ENCODE measurements at places on chromosomes 7 and 10. TPM values are rescaled to one million over a fixed set of nuclear protein-coding genes. Genes with fewer than 3 reads are reported as not detected.
A peak's percentile ranks its signal among the peaks of the same experiment; 100 is the strongest.

GRCh38 chr10:70903262-70903921 is 15.0 kb upstream of the PCBD1 start:
- no peaks in the 10 kb centered on the region for H3K4me1 ChIP-seq
- H3K27me3 ChIP-seq, result no peaks in the 10 kb centered on the region
- no peaks in the 10 kb centered on the region for H3K36me3 ChIP-seq
- DNase-seq, result peak; percentile 59
- H3K4me3 ChIP-seq, result no peak overlapping the region

- no peaks in the 10 kb centered on the region for H3K4me1 ChIP-seq
- H3K27me3 ChIP-seq, result no peaks in the 10 kb centered on the region
- no peak for DNase-seq
- H3K36me3 ChIP-seq, result no peaks in the 10 kb centered on the region
Observed at GRCh38 chr10:28833313-28833712, 156.0 kb downstream of the BAMBI start.

GRCh38 chr10:2963889-2964631 is 103.3 kb upstream of the PFKP start:
- no peaks in the 10 kb centered on the region for H3K4me1 ChIP-seq
- no peaks in the 10 kb centered on the region for H3K27me3 ChIP-seq
- H3K36me3 ChIP-seq, result no peaks in the 10 kb centered on the region
- DNase-seq, result no peak
- no peak overlapping the region for H3K4me3 ChIP-seq

GRCh38 chr7:155287284-155287935 is 10.3 kb upstream of the INSIG1 start:
- H3K27me3 ChIP-seq, result no peaks in the 10 kb centered on the region
- H3K27ac ChIP-seq, result no peak overlapping the region
- DNase-seq, result no peak
- no peak overlapping the region for H3K4me3 ChIP-seq

- H3K27me3 ChIP-seq, result no peaks in the 10 kb centered on the region
- H3K4me3 ChIP-seq, result no peak overlapping the region
- DNase-seq, result peak; percentile 43
- H3K4me1 ChIP-seq, result no peaks in the 10 kb centered on the region
- H3K36me3 ChIP-seq, result no peaks in the 10 kb centered on the region
Observed at GRCh38 chr10:77333610-77334340, 303.8 kb downstream of the KCNMA1 start.

GRCh38 chr7:143492043-143492471 is 14.4 kb downstream of the TAS2R41 start:
- no peak overlapping the region for H3K27ac ChIP-seq
- H3K36me3 ChIP-seq, result no peaks in the 10 kb centered on the region
- no peaks in the 10 kb centered on the region for H3K4me1 ChIP-seq
- no peak overlapping the region for H3K4me3 ChIP-seq

DNA sequence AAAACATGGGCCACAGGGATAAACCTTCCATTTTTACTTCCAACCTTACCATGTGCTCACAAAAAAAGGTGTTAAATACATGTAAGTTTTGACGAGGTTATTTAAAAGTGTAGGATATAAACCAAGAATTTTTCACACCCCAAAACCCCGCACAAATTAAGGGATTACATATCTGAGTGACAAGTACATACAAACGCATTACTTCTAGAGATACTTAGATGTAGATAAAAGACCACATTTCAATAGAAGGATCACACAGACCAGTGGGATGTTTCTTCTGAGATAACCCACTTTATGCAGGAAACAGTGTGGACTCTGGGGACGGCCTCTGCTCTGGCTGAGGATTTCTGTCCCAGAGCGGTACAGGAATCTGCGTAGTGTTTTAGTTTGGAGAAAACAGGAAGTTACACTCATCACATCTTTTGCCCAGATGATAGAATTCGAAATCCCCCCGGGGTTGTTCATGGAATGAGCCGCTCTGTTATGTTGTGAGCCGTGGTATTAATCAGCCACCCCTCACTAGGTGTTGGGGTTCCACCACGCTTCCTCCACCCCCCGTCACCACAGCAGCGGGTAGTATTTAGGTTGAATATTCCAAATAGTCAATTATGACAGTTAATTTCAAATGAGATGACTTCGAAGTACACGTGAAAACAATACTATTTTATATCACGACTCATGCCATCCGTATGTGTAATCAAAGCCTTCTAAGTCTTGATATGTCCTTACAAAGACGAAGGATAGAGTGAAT is 1.3 kb upstream of the CUL1 start:
- H3K27me3 ChIP-seq, result no peaks in the 10 kb centered on the region
- DNase-seq, result peak; percentile 25
- no peaks in the 10 kb centered on the region for H3K36me3 ChIP-seq
- peaks cover 15% of the 10 kb centered on the region for H3K4me1 ChIP-seq
- peak overlapping the region; percentile 95 for H3K4me3 ChIP-seq

- no peak overlapping the region for H3K27ac ChIP-seq
- no peaks in the 10 kb centered on the region for H3K36me3 ChIP-seq
- H3K27me3 ChIP-seq, result no peaks in the 10 kb centered on the region
- H3K4me1 ChIP-seq, result no peaks in the 10 kb centered on the region
Observed at GRCh38 chr10:58115218-58116050, 152.3 kb downstream of the IPMK start.

GRCh38 chr7:149664176-149664575 is 109.2 kb downstream of the ZNF467 start:
- H3K27me3 ChIP-seq, result no peaks in the 10 kb centered on the region
- no peak overlapping the region for H3K4me3 ChIP-seq
- no peaks in the 10 kb centered on the region for H3K4me1 ChIP-seq
- H3K36me3 ChIP-seq, result no peaks in the 10 kb centered on the region
- H3K27ac ChIP-seq, result no peak overlapping the region
- DNase-seq, result no peak

DNA sequence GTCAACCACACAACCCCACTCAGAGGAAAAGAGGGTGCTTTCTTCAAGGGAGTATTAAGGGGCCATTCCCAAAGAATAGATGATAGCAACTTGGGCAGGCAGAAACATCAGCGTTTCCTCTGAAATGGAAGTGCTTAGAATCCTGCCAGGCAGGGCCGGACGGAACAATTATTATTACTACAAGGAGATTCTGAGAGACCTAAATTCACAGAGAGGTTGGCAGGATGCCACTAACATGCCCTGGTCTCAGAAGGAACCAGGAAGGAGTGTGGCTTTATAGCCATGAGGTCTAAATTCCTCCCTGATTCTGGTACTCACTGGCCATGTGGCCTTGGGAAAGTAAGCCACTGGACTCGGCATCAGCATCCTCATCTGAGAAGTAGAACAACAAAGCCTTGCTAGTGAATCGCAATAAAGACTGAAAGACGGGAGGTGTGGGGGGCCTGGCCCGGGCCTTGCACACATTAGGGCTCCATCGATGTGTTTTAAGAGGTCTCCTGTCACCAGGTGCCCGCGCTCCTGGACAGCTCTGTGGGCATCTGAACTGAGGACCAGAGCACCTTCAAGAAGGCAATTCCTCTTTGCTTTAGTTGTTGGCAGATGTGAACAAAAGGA is 131.5 kb downstream of the OAT start:
- no peaks in the 10 kb centered on the region for H3K27me3 ChIP-seq
- no peak overlapping the region for H3K27ac ChIP-seq
- H3K36me3 ChIP-seq, result no peaks in the 10 kb centered on the region
- no peak overlapping the region for H3K4me3 ChIP-seq
- no peaks in the 10 kb centered on the region for H3K4me1 ChIP-seq

DNA sequence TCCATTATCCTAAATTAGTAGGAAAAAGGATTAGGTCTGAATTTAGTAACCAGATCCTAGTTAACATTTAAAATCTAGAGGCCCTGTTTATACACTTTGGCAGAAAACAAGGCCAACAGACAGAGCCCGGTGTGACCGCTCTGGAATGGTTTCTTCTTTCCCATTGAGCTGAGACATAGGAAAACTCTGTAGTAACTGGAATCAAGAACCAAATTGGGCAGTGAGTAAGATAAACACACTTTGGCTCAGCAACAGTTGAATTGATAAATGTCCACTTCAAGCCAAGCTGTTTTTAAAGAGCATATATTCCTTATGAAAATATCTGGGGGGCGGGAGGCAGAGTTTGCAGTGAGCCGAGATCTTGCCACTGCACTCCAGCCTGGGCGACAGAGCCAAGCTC is 343.7 kb upstream of the SEMA3A start:
- H3K27me3 ChIP-seq, result no peaks in the 10 kb centered on the region
- H3K4me1 ChIP-seq, result no peaks in the 10 kb centered on the region
- no peak overlapping the region for H3K4me3 ChIP-seq
- no peaks in the 10 kb centered on the region for H3K36me3 ChIP-seq

DNA sequence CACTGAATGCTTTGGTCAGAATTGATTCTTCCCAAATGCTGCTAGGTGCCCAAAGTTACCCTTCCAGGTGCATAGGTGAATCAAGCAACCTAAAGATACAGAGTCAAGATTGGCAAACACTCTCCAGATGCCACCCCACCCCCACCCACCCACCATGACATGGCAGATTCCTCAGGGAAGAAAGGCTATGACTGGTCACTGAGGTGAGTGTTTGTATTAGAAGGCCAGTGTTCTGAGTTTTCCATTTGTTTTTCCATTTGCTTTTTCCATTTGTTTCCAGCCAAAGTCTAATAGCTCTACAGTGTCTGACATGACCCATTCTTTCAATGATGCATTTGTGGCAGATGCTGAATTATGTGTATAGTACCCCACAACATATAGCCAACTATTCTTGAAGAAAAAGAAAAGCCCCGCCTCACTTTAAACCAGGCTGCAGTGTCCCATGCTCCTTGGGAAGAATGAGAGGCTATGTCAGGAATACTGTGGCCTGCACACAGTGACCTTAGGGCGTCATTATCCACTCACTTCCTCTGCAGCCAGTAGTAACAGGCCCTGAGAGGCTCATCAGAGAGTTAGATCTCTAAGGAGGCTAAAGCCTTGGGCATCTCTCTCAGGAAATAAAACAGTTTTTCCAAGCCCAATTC is 16.1 kb upstream of the HIBADH start:
- no peaks in the 10 kb centered on the region for H3K36me3 ChIP-seq
- no peak for DNase-seq
- no peak overlapping the region for H3K4me3 ChIP-seq
- peak overlapping the region; percentile 67 for H3K27ac ChIP-seq
- no peaks in the 10 kb centered on the region for H3K4me1 ChIP-seq

GRCh38 chr7:127396184-127396583 is 3.7 kb upstream of the ZNF800 start:
- H3K27me3 ChIP-seq, result no peaks in the 10 kb centered on the region
- no peaks in the 10 kb centered on the region for H3K36me3 ChIP-seq
- no peaks in the 10 kb centered on the region for H3K4me1 ChIP-seq

DNA sequence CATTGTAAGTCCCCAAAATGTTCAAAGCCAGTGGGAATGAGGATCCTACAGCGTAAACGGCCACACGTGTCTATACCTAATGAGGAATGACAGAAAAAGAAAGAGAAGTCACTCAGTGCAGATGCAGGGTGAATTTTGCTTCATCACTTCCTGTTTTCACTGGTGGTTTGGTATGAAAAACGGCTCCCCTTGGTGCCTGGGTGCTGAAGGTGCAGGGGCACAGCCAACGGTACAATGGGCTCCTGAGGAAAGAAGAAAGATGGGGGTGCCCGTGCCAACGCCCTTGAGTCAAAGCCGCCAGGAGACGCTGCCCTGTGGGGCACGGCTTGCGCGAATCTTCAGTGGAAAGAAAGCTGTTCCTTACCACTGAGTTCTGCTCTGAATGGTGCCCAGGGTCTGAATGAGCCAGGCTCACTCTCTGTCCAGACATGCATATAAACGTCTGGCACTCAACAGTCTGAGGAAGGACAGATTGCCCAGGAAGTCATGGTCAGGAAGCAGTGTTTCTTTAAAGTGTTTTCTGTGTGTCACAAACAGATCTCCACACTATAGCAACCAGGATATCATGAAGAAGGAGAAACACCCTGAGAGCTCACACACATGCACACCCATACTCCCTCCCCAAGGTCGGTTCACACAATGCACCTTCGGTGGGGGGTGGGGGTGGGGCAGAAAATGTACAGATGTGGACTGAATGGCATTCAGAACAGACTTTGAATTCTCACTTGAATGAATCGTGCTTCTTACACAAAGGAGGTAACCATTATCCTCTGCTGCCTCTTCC is 105.8 kb downstream of the ELMO1 start:
- no peaks in the 10 kb centered on the region for H3K36me3 ChIP-seq
- no peaks in the 10 kb centered on the region for H3K4me1 ChIP-seq
- no peaks in the 10 kb centered on the region for H3K27me3 ChIP-seq
- no peak overlapping the region for H3K4me3 ChIP-seq

DNA sequence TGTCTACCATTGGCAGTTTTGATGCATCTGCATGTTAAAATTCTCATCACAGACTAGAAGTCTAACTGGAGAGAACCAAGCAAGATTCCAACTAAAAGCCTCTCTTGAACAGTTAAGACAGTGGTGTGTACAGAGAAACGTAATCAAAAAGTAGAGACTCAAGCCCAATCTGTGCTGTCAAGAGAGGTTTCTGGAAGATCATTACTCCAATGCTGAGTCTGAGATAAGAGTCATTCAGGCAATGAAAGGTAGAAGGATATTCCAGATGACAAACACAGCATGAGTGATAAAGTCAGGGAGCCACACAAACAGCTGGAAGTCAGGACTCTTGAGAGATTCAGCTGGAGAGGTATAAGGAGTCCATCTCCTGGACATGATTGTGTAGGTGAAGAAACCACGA is 48.7 kb downstream of the IQUB start:
- H3K27me3 ChIP-seq, result no peaks in the 10 kb centered on the region
- H3K36me3 ChIP-seq, result no peaks in the 10 kb centered on the region
- no peak for DNase-seq
- no peaks in the 10 kb centered on the region for H3K4me1 ChIP-seq
- H3K4me3 ChIP-seq, result no peak overlapping the region
- no peak overlapping the region for H3K27ac ChIP-seq

DNA sequence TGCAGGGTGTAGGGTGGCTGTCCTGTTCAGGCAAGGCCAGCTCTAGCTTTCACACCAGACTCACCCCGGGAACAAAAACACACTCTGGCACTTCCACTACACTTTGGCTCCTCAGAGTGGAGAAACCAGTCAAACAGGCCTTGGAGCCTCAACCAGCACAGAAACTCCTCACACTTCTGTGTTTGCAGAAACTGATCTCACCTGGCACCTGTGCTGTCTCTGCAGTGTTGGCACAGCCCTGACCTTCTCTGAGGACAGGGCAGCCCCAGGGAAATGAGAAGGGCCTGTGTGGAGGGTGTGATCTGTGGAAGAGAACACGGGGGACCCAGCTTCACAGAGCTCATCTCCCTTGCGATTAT is 4.1 kb upstream of the CALML5 start:
- no peaks in the 10 kb centered on the region for H3K4me1 ChIP-seq
- DNase-seq, result peak; percentile 87
- no peak overlapping the region for H3K4me3 ChIP-seq
- H3K36me3 ChIP-seq, result no peaks in the 10 kb centered on the region
- H3K27me3 ChIP-seq, result no peaks in the 10 kb centered on the region
- H3K27ac ChIP-seq, result no peak overlapping the region

The ZNF727 gene
- 0.69 TPM for total RNA-seq

The PRSS58 gene
- not detected for total RNA-seq

The IFIT3 gene
- 4.3 TPM for total RNA-seq

The SAMD9L gene
- total RNA-seq, result 7.2 TPM

The ADRA2A gene
- 14.3 TPM for total RNA-seq

The SLC39A12 gene
- total RNA-seq, result 0.15 TPM

The ANAPC16 gene
- total RNA-seq, result 85.2 TPM

The MEOX2 gene
- 0.42 TPM for total RNA-seq

The RBM20 gene
- total RNA-seq, result 0.49 TPM

The GFRA1 gene
- total RNA-seq, result 1.0 TPM

The CHAT gene
- total RNA-seq, result 1.2 TPM

Data from colonic mucosa (tissue), 4 donors.